ENCODE measurements at places on chromosomes 3 and 15.

GRCh38 chr15:43520138-43520537 lies 2.7 kb downstream of the MAP1A start:
- DNase-seq, result no peak

DNA sequence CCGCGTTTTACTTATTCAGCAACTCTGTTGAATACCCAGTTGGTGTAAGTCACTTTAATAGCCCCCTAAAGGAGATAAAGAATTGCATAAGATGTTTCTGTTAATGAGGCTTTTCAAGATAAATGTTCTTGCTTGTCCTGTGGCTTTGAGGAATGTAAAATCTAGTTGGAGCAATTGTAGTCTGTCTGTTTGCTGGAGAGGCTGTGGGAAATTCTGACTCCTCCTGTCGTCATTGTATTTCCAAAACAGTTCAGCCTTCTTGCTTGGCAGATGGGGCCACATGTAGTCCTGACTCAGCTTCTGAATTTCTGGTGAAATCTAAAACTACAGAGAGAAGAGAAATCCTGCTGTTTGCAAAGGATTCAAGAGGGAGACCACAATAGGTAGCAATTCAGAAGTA lies 114.4 kb downstream of the RYR3 start:
- no peak for DNase-seq

DNA sequence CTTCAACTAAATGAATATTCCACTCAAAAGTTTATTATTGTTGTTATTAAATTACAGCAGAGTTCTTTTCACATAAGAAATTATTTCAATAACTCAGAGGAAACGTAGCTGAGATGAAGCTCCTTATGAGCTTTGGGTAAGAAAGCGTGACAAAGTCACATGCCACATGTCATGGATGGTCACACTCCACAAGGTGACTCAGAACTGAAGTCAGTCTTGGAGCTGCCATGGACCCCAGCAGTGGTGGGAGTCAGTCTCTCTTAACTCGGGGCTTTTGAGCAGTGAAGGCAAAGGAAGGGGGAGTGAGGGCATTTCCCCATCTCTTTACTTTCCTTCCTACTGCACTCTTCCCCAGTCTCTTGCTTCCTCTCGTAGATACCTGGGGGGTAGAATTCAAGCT lies 87.5 kb upstream of the FAM3D start:
- no peak for DNase-seq

GRCh38 chr15:78037779-78038305 lies 39.7 kb downstream of the TBC1D2B start:
- no peak for DNase-seq

GRCh38 chr3:117217760-117218316 lies 508.3 kb downstream of the TUSC7 start:
- no peak for DNase-seq

DNA sequence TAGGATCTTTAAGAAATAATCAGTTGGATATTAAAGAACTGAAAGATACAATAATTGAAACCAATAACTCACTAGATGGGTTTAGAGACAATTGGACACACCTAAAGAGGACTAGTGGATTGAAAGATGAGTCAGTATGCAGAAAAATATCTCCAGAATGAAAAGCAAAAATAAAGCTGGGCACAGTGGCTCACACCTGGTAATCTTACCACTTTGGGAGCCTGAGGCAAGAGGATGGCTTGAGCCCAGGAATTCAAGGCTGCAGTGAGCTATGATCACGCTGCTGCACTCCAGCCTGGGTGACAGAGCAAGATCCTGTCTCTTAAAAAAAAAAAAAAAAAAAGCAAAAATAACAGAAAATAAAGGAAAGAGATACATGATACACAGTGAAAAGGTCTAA lies 37.4 kb upstream of the CCDC174 start:
- no peak for DNase-seq
